ENCODE measurements at places on chromosomes 2 and 18.

DNA sequence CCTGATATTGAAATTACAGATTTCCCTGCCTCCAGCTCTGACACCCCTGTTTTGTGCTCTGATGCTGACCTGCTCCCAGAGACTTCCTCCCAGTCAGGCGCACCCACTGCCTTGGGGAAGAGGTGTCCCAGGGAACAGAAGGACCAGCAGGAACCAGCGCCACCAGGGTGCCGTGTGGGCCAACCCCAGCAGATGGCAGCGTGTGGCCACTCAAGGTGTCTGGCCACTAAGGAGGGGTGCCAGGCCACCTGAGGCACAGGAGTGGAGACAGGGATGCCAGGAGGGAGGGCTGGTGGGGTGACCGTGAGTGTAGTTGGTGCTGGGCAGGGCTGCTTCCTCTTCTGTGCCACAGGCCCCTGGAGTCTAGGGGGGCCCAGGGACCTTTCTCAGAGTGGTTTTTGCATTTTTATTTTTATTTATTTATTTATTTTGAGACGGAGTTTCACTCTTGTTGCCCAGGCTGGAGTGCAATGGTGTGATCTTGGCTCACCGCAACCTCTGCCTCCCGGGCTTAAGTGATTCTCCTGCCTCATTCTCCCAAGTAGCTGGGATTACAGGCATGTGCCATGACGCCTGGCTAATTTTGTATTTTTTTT is 56.0 kb downstream of the TEX44 start:
- DNase-seq = no peak

DNA sequence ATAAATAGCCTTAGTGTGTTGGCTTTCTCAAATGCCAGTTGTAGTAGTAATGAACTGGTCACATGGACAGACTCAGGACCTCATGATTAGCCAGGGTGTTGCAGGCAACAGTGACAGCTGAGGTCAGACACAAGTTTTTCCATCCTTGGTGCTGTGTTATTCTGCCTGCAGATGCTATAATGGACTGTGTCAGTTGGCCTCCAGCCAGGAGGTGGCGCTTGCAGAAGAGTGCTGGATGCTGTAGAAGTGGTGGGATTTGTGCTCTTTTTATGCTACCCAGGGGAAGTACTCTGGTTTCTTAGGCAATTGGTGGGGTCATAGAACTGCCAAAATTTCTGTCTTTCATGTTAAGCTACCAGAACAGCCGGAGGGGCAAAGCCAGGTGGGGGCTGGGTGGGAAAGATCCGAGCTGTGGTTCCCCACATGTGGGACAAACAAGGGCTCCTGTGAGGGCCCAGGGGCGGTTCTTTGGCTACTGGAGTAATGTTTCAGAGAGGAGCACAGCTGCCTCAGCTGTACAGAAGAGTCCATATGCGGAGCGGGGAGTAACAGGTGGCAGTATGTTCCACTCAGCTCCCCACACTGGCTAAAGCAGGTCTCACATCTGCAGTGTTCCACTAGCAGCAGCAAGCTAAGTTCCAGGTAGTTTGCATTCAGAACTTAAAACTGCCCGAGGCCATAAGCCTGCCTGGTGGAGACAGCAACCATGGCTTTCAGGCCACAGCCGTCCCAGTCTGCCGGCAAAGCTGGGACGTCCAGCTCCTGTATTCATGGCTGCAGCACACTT is 104.4 kb downstream of the GULP1 start:
- DNase-seq = no peak

- DNase-seq = no peak
These were observed 59.9 kb downstream of the DYM start for GRCh38 chr18:49400398-49401072.

DNA sequence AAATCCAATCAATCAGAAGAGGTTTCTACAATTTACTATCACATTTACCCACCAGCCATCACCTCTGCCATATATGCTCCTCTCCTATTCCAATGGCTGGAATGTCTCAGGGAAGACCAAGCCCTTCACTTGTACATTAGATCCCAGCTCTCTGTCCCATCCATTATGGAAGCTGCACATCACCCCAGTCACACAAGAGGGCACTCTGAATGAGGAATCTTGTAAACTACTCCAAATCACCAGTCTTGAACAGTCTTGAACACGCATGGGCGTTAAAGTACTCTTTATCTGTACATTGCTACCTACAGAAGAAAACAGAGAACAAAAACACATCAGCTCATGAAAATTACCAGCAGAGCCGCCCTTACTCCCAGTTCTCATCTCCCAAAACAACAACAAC is 38.7 kb downstream of the ZC3H8 start:
- DNase-seq = no peak

- no peak for DNase-seq
These were observed 11.8 kb downstream of the RDH14 start for GRCh38 chr2:18548621-18549020.

DNA sequence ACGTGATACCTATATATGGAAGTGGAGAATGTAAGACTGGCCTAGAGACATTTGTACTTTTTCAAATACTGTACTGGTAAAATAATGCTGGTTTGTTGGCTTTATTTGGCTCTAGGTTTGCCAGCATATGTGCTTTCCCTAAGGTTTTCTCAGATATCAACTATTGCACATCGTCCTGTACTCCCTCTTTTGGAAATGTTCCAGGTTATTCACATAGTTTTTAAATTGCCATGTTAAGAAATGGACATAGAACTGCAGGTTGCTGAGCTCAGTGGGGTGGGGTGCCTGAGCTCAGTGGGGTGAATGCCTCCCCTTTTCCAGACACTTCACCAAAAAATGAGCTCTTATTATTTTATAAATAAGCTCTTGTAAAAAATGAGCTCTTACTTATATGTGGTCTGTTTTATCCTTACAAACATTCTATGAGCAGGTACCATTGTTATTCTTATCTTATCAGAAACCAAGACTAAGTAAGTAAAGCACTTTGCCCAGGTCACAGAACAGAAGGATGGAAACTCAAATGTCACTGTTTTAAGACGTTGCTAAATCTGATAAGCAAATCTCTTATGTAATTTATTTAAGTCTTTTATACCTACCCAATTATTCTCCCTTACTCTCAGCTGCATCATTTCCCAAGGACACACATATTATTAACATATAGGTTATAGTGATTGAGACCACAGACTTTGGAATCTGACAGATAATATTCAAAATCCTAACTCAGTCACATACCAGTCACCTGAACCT is 99.0 kb downstream of the CPS1 start:
- no peak for DNase-seq

Data from RWPE2 (cell line).